ENCODE measurements at places on chromosomes 1 and 21. TPM values are rescaled to one million over a fixed set of nuclear protein-coding genes. Genes with fewer than 3 reads are reported as not detected.

- no peak for DNase-seq
These were observed 221.7 kb downstream of the NEGR1 start for GRCh38 chr1:72060466-72061245.

- no peak for DNase-seq
These were observed 11.5 kb downstream of the RO60 start for GRCh38 chr1:193070942-193071341.

GRCh38 chr21:42973309-42973990 is 912 bp upstream of the PKNOX1 start:
- DNase-seq = peak; percentile 24

DNA sequence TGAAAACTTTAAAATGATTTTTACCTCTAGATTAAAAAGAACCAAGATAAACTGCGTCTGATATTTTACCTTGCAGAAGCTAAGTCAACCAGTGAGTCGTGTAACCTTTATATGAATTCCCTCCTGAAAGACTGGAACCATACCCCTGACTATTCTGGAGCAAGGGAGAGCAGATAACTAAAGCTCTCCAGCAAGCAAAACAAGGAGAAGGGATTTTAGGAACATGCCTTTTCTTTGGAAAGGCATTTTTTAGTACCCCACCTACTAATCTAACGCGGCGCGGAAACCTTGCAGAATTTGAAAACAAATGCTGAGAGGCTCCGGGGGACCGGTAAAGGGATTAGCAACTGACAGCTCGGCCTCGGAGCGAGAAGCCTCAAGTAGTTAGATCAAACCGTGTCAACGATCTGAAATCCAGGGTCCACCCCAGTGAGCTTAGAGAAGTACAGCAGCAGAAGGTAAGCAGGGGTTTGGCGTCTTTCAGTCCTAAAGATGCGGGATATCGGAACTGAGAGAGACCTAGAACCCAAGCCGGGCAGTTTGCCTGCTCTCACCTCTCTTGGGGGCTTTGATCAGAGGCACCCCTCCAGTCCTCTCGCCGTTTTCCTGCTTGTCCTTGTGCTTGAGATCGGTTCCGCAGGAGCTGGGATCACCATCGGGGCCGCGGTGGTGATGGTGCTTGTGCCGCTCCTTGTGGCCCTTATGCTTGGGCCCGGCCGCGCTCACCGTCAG is 954 bp downstream of the RSBN1 start:
- no peak for DNase-seq

GRCh38 chr1:219188331-219188803 is 14.7 kb downstream of the LYPLAL1 start:
- DNase-seq = no peak

HPCAL4 gene
- 9.4 TPM for total RNA-seq
